ENCODE measurements at places on chromosomes 4 and X. TPM values are rescaled to one million over a fixed set of nuclear protein-coding genes. Genes with fewer than 3 reads are reported as not detected.

Gene GAGE1
- not detected for total RNA-seq

Gene ZNF732
- not detected for total RNA-seq

Gene SCD5
- total RNA-seq, result 56.3 TPM

- DNase-seq, result no peak
Measured at GRCh38 chr4:32986236-32986635, 2266.1 kb downstream of the PCDH7 start.

Gene FGF2
- total RNA-seq, result 8.9 TPM

Gene ASMT
- not detected for total RNA-seq

Gene DRP2
- not detected for total RNA-seq

Gene GAGE12F
- total RNA-seq, result not detected

Gene WDFY3
- total RNA-seq, result 141 TPM

DNA sequence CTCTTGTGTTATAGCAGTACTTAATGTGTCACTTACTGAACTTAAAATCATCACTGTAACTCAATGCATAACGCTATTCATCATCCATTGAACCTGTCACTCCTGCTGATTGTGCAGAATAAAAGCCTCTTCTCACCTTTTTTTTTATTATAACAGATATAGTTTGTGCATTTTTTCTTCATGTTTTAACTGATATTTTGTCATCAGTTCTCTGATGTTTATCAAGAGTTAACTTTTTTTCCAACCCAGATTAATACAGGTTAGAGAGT is 100.4 kb downstream of the SLIT2 start:
- DNase-seq, result no peak

DNA sequence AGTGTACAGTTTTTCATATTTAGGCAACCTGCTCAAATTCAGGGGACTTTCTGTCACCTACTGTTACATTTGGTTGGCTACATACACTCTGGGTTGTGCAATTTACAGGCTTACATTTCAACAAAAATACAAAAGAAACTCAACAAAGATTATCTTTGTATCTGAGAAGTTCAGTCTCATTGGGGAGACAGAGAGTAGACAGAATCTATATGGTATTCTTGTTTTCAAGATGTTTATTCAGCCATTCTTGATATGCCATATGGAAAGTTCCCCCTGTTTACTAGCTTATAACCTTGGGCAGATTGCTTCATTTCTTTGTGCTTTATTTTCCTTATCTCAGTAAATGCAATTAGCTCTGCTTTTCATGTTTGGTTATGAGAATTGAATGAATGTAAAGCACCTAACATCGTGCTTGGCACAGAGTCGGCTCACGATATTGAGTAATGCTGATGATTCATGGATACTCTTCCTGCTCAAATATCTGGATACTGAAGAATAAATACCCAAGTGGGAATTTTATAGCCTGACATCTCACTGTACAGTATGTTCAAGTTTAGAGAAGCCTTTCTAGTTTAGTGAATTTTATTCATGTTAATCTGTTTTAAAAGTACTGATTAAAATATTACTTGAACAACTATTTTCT is 96.5 kb upstream of the PACRGL start:
- no peak for DNase-seq

Data from thyroid gland (tissue), 4 donors.